ENCODE measurements at places on chromosomes 5 and 9.

GRCh38 chr5:128464596-128464995 lies 73.4 kb downstream of the FBN2 start:
- no peak for DNase-seq

DNA sequence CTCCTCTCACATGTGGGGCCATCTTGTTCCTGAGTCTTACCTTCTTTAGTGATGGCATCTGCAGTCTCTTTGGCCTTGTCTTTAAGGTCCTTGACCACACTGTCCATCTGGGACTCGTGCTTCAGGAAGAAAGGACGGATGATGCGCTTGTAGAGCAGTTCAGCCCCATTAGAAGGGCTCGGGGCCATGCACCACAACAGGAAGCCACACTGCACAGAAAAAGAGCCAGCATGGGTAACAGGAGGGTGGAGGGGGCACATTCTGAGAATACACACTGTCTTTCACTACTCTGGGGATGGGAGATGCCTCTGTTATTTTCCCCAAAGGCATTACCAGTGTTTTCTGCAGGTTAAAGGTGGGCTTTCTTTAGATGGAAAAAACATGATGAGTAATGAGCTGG lies 25.9 kb downstream of the SRP19 start:
- peak; percentile 21 for DNase-seq

- DNase-seq, result no peak
These were observed 27.9 kb upstream of the MUSK start for GRCh38 chr9:110640736-110641135.

GRCh38 chr9:131276094-131276888 lies at the start of gene FAM78A:
FAM78A (minus strand) TSS chr9:131276510; CDS start chr9:131276179, 331 bp downstream.
- peak; percentile 63 for DNase-seq

- peak; percentile 20 for DNase-seq
These were observed 12.7 kb upstream of the CCL27 start for GRCh38 chr9:34675048-34675714.

DNA sequence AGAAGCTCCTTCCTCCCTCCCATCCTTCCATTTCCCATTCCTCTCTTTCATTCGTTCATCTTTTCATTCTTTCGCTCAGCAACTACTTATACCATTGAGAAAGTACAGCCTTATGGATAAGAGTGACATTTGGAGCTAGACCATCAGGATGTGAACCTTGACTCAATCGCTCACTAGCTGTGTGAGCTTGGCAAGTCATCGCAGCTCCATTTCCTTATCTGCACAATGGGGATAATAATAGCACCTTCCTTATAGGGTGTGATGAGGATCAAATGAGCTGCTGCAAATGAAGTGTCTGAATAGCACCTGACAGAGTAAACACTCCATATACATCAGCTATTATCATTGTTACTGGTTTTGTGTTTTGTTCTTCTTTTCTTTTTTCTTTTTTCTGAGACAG lies 28.1 kb upstream of the SYNPO start:
- no peak for DNase-seq

DNA sequence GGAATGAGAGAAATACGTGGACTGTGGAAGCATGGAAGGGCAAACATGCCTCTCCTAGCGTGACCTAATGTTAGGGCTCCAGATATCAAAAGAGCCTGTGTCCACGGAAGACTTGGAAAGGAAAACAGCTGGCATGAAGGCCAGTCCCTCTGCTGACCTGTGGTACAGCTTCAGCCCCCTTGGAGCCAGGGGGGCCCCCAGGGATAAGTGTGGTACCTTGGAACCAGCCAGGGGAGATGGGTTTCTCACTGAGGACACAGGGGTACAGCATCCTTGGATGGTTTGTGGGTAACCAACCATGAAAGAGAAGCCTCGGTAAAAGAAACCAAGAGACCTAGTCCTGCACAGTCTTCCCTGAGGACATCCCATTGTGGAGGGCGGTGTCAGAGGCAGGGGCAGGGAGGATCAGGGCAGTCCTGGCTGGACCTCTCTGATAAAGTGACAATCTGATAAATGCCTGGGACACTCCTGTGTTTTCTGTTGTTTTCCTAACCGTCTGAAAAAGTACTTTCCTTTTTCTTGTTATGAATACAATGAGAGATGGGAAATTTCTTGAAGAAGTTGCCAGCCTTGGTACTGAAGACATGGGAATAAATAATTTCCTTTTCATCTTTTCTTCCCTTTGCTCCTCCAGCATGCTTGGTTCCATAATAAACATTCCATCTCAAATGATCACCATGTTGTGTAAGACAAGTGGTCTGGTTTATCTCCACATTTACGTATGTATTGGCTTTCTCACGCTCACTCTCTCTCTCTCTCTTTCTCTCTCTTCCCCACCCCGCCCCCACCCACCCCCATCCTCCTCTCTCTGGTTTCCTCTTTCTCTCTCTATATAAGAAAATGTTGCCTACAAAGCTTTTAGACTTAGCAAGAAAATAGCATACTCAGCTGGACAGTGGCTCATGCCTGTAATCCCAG lies 102.1 kb downstream of the SUSD1 start:
- DNase-seq, result no peak

GRCh38 chr9:14389657-14390056 lies 75.7 kb upstream of the NFIB start:
- no peak for DNase-seq

DNA sequence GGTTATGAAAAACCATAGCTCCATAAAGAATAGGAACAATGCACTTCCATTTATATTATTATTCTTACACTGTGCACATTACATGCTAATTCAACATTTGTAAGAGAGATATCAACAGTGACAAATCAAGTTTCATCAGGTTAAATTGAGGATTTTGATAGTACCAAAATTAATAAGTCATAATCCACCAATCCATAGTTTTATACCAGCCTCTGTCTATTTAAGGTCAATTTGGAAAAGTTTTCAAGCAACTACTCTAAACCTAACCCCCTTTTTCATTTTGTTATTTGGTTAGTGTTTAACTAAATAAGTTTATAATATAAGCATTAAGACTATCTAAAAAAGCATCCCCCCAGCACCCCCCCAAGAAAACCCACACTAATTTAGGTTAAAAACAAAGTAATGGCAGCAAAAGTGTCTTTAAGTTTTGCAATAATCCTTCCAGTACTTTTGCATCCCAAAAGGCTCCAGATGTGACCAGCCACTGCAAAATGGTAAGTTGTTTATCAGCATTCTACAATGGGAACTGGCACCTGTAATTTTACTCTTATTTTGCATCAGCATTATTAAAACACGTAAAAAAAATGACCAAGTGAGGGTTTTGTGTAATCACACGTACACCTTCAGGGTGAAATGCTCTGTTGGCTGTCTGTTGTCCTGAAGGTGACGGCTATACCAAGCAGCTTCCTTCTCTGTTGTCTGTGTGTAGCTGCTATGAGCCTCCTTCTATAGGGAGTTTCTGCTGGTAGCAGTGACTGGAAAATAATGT lies 36.8 kb upstream of the SSBP2 start:
- no peak for DNase-seq

DNA sequence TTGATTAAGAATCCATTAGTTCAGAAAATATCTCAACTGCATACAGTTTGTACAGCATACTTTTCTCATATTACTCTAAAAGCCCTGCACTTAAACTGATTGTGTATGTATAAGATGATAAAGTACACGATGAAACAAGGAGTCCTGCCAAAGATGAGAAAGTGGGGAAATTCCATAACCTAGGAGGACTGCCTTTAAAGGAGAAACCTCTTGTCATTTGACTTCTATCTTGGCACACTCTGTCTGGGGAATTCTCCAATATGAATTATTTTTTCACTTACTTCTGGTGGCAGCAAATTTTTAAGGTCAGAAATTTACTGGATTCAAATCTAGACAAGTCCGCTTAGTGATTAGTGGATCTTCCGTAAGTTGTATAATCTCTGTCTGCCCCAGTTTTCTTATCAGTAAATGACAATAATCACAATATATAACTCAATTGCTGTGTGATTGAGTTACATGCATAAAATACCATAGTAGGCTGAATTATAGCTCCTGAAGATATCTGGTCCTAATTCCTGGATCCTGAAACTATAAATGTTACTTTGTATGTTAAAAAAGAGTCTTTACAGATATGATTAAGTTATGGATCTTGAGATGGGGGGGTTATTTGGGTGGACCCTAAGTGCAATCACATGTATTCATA lies 17.0 kb upstream of the ISOC1 start:
- DNase-seq, result no peak

DNA sequence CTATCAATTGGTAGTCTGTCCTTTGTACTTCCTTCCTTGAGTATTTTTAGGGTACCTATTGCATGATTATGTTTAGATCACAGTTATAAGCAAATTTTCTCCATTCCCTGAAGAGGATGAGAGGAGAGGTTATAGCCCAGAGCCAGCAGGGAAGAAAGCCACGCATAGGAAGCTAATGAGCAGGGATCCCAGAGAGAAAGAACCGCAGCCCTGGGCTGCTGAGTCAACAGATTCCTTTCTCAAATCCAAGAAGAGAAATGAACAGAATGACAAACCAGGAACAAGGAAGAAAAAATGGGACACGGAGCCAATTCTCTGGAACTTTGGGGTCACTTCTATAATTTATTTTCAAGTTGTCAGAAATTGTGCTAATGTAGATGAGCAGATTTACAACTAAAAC lies 284.5 kb downstream of the RFX3 start:
- DNase-seq, result no peak

DNA sequence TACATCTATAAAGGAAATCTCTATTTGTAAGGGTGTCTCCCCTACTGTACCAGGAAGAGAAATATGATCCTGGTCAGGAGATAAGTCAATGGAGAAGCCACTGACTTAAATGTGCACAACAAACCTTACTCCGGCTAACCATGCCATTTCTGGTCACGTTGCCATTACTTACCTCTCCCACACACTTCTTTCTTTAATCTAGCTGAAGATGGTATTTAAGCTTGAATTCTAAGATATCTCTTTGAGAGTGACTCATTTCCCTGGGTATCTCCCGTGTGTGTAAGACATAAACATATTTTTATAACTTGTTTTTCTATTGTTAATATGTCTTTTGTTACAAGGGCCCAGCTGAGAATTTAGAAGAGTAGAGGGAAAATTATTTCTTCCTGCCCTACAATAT lies 296.6 kb downstream of the SEMA5A start:
- DNase-seq, result no peak

DNA sequence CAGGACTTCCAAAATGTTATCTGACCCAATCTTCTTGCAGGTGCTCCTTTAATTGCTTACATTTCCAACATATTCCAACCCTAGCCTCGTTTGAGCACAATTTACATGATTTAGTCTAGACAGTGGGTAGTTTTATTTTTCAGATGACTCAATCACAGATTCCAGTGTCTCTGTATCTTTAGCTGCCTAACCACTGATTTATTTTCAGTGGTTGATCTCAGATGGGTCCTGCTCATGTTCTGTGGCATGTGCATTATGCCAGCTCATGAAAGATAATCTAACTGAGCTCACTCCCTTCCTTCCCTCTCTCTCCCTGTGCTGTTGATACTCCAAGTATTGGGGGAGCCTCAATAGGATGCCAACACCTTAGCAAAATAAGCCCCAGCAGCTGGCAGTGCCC lies 106.1 kb upstream of the ICE1 start:
- DNase-seq, result no peak

DNA sequence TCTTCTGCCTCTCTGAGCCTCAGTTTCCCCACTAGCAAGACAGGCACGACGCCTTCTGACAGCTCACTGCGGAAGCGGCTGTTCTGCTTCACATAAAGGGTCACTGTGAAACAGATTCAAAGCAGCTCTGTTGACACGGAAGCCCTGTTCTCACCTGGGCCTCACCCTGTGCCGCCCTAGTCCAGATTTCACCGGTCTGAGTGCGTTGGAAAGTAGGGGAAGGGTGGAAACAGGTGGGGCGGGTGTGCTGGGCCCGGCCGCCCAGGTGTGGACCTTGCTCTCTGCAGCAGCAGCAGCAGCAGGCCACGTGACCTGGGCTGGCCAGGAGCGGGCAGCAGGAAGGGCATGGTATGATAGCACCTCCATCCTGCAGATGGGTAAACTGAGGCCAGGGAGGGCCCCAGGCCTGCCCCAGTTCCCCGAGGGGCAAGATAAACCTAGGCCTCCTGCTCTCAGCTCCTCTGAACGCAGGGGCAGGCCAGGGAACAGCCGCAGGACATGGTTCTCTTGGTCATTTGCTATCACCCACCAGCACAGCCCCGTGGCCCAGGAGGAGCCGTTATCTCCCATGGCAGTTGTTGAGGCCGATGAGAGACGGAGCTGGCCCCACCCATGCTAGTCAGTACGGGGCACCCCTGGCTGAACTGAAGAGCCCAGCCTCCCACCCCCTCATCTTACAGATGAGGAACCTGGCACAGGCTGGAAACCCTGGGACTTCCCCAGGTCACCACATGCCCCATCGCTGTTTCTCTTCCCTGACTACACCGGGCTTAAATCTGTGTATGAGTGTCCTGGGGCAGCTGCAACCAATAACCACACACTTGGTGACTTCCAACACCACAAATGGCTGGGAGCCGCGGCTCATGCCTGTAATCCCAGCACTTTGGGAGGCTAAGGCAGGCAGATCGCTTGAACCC lies 12.1 kb downstream of the PTGES2 start:
- DNase-seq, result no peak

DNA sequence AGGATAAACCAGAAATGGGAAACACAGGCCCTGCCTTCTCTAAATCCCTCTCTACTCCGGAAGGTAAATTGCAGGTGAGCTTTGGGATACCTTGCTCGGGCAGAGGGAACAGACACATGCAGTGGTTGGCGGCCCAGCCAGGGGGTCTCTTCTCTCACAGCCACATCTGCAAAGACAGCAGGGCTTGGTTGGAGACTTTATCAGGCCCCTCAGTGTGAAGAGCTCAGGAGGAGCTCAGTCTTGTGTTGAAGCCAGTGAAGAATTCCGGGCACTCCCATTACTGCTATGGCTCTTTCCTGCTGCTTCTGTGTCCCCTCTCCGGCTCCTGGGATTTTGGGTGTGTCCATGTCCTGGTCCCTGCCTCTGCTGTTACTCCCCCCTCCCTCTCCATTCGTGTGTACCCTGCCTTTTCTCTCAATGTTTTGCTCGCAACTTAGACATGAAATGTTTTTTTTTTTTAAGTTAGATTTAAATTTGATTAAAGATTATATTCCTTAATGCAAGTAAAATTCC lies 99.8 kb downstream of the TRIO start:
- no peak for DNase-seq

DNA sequence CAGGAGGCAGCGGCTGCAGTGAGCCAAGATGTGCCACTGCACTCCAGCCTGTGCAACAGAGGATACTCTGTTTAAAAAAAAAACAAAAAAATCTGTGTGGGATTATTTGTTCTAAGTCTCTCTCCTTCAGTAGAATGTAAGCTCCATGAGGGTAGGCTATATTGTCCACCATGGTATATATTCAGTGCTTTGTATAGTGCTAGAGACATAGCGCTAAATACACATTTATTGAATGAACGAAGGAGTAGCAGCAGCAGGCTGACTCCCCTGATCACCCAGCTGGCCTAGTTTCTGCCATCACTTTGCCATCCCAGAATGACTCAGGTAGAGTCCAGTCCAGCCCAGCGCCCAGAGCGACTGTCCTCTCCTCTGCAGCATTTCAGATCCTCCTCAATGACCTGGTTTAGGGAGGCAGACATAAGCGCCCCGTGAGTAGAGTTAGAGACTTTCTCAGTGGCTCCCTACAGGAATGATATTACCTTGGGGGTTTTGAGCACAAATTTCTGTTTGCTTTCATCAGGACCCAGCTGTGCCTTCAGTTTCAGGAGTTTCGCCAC lies 716 bp downstream of the HARS1 start:
- no peak for DNase-seq

GRCh38 chr9:72217306-72217842 lies 68.1 kb downstream of the GDA start:
- DNase-seq, result no peak

- peak; percentile 41 for DNase-seq
These were observed 61.3 kb downstream of the ENC1 start for GRCh38 chr5:74579215-74579614.

- DNase-seq, result no peak
These were observed 267.5 kb upstream of the ITGA1 start for GRCh38 chr5:52520171-52520570.

GRCh38 chr9:70589571-70590314 lies 175.3 kb upstream of the KLF9 start:
- no peak for DNase-seq

All from T-cell (primary cell).